Effector memory CD4-positive, alpha-beta T cell (primary cell): ENCODE measurements at places on chromosomes 11 and 22.

DNA sequence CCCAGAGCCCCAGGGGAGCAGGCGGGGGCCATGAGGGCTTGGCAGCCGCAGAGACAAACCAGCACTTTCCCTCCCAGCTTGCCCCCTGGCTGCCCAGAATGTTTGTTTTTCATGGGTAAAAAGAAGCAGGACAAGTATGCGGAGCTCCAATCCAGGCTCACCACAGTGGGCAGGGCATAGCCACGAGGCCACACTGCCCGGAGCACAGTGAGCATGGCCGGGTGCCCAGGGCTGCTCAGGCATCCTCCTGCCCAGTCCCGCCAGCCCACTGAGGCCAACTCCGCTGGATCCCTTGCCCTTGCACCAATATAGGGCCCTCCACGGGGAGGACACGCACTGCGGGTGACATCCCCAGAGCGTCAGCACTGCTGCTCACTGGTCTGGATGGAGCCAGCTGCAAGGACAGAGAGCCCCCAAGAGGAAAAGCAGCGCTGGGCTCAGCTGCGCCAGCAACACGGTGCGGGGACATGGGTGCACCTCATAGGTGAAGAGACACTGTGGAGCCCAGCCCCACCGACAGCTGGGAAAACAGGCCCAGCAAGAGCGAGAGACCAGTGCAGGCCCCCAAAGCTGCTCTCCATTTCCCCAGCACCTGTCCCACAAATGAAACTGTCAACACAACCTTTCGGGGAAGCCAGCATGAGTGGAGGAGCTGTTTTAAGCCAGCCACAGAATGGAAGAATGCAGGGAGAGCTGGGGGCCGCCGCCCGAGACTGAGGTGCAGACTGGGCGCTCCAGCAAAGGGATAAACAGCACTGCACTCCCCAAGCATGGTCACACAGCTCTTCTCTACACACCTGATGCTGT is 24.8 kb downstream of the ARVCF start:
- no peak overlapping the region for H3K27ac ChIP-seq
- H3K36me3 ChIP-seq, result no peaks in the 10 kb centered on the region
- no peak for DNase-seq
- no peaks in the 10 kb centered on the region for H3K27me3 ChIP-seq

GRCh38 chr11:62724171-62724570 is 3.1 kb downstream of the HNRNPUL2 start:
- no peaks in the 10 kb centered on the region for H3K27me3 ChIP-seq
- no peak for DNase-seq
- H3K36me3 ChIP-seq, result peaks cover 46% of the 10 kb centered on the region
- H3K27ac ChIP-seq, result peak overlapping the region; percentile 97

DNA sequence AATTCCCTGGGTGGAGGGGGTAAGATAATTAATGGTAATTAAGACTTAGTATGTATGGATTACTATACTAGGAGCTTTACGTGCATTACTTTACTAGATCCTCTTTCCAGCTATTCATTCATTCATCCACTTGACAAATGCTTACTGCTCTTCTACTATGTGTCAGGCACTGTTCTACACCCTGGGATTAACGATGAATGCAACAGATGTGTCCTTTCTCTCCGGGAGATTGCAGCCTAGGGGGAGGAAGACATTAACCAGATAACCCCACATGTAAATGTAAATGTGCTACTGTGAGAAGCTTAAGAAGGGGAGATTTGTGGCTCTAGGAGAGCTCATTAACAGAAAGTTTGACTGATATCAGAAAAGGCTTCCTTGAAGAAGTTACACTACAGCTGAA is 1.7 kb downstream of the ANKK1 start:
- H3K27ac ChIP-seq, result no peak overlapping the region
- H3K36me3 ChIP-seq, result no peaks in the 10 kb centered on the region
- H3K4me1 ChIP-seq, result peaks cover 4% of the 10 kb centered on the region
- DNase-seq, result no peak
- peaks cover 4% of the 10 kb centered on the region for H3K27me3 ChIP-seq

DNA sequence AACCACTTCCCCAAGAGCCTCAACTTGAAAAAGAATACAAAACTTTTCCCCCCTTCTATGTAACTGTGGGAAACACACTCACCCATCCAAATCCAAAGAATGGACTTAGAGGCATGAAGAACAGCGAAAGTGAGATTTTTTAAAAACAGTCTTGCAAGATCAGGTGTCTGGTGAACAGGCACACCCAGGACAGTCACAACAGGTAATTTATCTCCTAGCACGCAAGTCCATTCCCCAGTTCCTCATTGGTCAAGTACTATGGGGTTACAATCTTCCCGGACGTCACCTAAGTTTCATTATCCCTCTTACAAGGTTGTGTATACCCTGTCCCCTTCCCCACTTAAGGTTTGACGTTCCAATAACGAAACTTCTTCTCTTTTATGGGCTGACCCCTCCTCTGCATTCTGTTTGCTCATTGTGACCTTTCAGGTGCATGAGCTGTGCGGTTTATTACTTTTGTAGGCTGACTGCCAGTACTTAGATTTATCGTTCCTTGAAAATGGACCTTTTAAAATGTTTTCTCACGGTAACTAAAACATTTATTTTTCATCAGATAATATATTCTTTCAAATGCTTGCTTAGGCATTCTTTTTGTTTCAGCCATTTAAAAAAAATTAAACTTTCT is 1401.9 kb downstream of the FAM181B start:
- no peak overlapping the region for H3K4me3 ChIP-seq
- no peak overlapping the region for H3K27ac ChIP-seq
- no peak for DNase-seq
- no peaks in the 10 kb centered on the region for H3K27me3 ChIP-seq
- no peaks in the 10 kb centered on the region for H3K36me3 ChIP-seq
- no peaks in the 10 kb centered on the region for H3K4me1 ChIP-seq

GRCh38 chr11:1922481-1923081 is 3.1 kb downstream of the TNNT3 start:
- no peaks in the 10 kb centered on the region for H3K27me3 ChIP-seq
- H3K4me1 ChIP-seq, result no peaks in the 10 kb centered on the region
- no peak overlapping the region for H3K4me3 ChIP-seq
- DNase-seq, result no peak

- no peak overlapping the region for H3K27ac ChIP-seq
- no peaks in the 10 kb centered on the region for H3K27me3 ChIP-seq
- H3K36me3 ChIP-seq, result no peaks in the 10 kb centered on the region
- H3K4me3 ChIP-seq, result no peak overlapping the region
Measured at GRCh38 chr11:107769189-107769588, 57.3 kb upstream of the SLN start.

DNA sequence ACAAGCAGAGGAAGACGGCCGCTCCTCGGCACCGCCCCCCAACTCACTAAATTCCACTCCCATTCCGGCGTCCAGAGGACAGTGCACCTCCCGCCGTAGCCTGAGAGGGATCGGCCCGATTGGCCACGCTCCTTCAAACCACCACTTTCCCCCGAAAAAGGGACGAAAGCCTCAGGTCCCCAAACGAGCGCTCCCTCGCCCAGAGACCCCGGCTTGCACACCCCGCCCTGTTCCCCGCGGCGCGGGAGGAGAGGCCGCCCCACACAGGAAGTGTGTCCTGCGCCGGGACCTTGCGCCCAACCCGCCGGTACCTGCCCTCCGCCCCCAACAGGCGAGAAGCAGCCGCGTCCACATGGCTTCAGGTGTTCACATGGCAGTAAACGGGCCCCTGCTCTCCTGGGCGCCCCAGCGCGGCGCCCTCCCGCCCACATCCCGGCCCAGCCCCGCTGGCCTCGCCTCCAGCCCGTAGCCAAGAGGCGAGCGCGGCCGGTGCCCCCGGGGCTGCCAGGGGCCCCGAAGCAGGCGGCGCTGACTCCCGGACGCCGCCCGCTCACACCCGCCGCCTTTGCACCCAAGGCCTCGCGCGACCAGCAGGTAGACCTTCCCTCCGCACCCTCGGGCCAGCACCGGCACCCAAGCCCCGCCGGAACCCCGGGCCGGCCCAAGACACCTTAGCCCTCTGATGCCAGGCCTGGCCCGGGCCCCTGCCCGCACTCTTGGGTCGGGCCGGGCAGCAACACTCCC is 849 bp downstream of the TCF20 start:
- peak overlapping the region; percentile 86 for H3K27ac ChIP-seq
- H3K36me3 ChIP-seq, result no peaks in the 10 kb centered on the region
- no peaks in the 10 kb centered on the region for H3K27me3 ChIP-seq
- H3K4me3 ChIP-seq, result peak overlapping the region; percentile 97
- H3K4me1 ChIP-seq, result peaks cover 13% of the 10 kb centered on the region

DNA sequence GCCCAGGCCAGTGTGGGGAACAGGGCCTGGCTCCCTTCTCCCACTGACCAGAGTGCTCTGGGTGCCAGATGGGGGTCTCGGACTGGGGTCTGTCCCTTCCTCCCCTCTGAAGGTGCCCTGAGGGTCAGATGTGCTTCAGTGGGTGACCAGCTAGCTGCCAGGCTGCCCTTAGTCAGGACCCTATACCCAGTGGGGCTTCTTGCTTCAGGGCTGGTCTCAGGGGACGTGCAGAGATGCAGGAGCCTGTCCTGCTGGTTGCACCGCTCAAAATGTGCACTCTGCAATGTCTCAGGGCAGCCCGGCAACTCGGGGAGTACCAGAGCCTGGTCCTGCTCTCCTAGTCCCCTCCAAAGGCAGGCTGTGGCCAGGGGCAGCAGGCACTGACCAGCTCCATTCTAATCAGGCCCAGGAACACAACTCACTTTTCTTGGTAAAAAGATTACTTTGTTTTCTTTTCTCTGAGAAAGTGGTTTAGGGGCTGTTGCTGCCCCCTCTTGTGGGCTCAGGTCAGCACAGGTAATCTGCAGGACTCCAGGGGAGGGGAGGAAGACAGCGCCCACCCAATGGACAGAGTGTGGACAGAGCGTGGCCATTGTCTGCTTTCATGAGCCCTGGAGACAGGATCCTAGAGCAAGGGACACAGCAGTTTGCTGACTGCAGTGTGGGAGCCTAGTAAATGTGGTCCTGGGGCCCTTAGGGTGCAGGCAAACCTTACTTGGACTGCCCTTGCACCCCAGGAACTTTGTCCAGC is 80.9 kb downstream of the MED15 start:
- H3K4me1 ChIP-seq, result no peaks in the 10 kb centered on the region
- no peak overlapping the region for H3K27ac ChIP-seq
- no peak for DNase-seq
- H3K36me3 ChIP-seq, result peaks cover 43% of the 10 kb centered on the region
- H3K27me3 ChIP-seq, result no peaks in the 10 kb centered on the region

GRCh38 chr11:126507646-126508045 is 152.2 kb downstream of the ST3GAL4 start:
- no peak for DNase-seq
- no peaks in the 10 kb centered on the region for H3K4me1 ChIP-seq
- no peaks in the 10 kb centered on the region for H3K27me3 ChIP-seq
- H3K36me3 ChIP-seq, result no peaks in the 10 kb centered on the region
- H3K27ac ChIP-seq, result no peak overlapping the region
- no peak overlapping the region for H3K4me3 ChIP-seq

DNA sequence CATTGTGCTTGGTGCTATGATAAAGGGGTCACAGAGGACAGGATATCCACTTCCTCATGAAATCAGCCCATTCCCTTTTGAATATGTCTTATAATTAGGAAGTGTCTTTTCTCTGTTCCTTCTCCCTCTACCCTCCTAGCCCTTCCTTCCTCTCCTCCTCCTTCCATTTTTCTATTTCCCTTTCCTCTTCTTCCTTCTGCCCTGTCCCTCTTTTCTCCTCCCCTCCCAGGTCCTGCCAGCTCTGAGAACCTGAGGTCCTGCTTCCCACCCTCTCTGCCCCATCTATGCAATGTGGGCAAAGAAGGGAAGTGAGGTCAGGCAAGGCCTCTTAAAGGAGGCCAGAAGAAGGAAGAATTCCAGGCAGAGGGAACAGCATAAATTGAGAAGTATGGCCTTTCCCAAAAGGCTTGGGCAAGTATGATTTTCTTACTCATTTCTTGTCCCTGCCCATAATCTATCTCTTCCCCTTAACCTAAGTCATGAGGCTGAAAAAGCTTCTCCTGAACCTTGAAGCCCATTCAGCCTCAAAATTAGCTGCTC is 7.7 kb upstream of the UBASH3B start:
- H3K36me3 ChIP-seq, result no peaks in the 10 kb centered on the region
- H3K4me3 ChIP-seq, result no peak overlapping the region
- no peak overlapping the region for H3K27ac ChIP-seq
- H3K4me1 ChIP-seq, result no peaks in the 10 kb centered on the region

DNA sequence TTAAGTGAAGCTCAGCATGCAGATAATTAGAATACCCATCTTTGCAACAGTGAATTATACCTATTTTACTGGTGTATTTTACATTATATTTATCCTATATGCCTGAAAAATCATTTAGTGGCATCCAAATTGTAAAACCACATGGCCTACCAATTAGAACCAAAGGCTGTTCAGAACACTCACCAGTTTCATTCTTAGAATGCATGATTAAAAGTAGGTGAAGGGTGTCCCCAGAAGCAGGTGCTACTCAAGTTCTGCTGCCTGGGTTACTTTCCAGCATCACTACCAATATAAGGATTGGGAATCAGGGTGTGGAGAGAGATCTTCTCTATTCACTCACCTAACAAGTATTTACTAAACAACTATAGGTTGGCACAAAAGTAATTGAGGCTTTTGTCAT is 103.3 kb downstream of the SGSM3 start:
- no peak overlapping the region for H3K4me3 ChIP-seq
- H3K36me3 ChIP-seq, result no peaks in the 10 kb centered on the region
- no peak for DNase-seq
- H3K4me1 ChIP-seq, result no peaks in the 10 kb centered on the region
- no peak overlapping the region for H3K27ac ChIP-seq

- peak overlapping the region; percentile 30 for H3K4me3 ChIP-seq
- no peaks in the 10 kb centered on the region for H3K27me3 ChIP-seq
- peak; percentile 16 for DNase-seq
- H3K36me3 ChIP-seq, result peaks cover 3% of the 10 kb centered on the region
- peak overlapping the region; percentile 78 for H3K27ac ChIP-seq
Measured at GRCh38 chr11:116930177-116930576, 92.8 kb upstream of the APOA1 start.

DNA sequence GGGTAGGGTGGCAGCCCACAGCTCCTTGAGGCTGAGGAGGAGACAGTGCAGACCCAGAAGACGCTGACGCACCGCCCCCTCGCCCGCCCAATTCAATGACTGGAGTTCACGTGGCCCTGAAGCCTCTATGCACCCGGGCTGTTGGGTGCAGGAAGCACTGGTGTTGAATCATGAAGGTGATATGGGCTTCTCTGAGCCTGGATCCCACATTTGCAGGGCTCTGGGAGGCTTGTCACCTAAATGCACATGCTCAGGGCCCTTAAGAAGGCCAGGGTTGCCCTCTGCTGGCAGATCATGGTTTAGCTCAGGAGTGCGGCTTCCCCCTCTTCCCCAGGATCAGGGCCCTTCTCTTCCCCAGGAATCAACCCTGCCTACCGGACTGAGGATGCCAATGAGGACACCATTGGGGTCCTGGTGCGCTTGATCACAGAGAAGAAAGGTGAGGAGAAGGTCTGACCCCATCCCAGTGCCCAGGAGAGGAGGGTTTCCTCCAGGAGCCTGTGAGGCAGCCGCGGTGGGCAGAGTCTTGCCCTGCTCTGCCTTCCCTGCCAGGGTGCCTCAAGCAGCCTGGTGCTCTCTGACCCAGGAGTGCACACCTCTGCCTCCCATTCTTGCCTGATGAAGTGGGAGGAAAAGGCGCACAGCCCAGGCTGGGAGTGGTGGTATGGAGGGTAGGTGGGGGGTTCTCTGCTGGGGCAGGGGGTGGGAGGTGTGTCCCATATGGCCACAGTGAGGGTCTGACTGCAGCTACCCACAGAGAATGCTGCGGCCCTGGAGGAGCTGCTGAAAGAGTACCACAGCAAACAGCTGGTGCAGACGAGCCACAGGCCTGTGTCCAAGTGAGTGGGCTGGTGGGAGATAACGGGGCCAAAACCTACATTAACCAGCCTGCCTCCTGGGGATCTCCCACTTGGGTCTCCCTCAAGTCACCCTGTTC is 17.5 kb downstream of the RELT start:
- H3K4me3 ChIP-seq, result no peak overlapping the region
- H3K4me1 ChIP-seq, result no peaks in the 10 kb centered on the region
- no peak overlapping the region for H3K27ac ChIP-seq
- peaks cover 17% of the 10 kb centered on the region for H3K36me3 ChIP-seq
- no peaks in the 10 kb centered on the region for H3K27me3 ChIP-seq
